ENCODE measurements at places on chromosomes 12 and 14.

DNA sequence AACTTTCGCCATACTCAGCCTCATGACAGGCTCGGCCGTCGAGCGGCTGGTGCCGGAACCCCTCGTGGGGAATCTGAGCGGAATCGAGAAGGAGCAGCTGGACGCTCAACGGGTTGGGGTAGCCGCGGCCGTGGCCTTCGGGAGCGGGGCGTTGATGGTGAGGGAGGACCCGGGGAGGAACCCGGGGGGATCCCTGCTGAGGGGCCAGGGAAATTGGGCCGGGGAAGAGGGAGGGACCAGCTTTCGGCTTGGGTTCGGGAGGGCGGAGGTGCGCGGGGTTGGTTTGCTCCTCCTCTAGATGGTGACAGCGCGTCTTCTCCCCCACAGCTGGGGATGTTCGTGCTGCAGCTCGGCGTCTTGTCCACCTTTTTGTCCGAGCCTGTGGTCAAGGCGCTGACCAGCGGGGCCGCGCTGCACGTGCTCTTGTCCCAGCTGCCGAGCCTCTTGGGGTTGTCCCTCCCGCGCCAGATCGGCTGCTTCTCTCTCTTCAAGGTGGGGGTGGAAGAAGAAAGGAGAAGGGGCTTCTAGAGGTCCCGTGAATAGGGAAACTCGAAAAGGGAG lies 9.8 kb downstream of the ARHGEF25 start:
- no peak for DNase-seq

DNA sequence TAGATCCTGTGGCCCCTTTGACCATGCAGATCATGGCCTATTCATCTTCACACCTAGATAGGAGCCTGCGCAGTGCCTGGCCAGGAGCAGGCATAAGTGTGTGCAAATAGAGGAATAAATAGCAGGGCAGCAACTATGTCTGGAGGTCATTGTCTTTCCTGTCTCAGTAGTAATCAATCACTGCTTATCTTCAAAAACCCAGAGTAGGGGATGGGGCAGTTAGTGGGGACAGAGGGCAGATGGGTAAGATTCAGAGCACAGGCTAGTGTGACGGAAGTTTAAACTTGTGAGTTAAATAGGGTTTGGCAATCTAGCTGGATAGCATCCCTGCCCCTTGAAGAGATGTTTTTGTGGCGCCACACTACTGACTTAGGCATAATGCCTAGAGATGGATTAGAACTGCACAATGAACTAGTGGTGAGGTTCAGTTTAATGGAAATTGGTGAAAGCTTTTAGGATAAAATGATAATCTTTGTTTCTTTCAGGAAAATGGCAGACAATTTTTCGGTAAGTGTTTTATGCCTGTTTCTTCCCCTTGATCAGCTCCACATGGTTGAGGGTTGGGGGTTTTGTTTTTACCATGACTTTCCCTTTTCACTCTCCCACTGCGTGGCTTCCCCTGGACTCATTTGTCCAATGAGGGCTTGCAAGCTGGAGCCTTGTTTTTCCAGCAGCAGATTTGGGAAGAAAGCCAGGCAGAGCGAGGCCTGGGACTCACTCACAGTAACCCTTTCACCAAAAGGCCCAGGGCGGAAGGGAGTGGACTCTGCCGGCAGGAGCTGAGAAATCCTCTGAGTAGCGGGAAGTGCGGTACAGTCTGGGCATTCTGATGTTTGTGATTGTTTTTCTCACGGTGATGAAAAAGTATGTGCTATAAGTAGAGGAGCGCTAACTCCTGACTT lies 8.1 kb downstream of the LGALS3 start:
- peak; percentile 56 for DNase-seq

GRCh38 chr14:42872786-42873185 lies 1266.1 kb downstream of the LRFN5 start:
- DNase-seq, result no peak

DNA sequence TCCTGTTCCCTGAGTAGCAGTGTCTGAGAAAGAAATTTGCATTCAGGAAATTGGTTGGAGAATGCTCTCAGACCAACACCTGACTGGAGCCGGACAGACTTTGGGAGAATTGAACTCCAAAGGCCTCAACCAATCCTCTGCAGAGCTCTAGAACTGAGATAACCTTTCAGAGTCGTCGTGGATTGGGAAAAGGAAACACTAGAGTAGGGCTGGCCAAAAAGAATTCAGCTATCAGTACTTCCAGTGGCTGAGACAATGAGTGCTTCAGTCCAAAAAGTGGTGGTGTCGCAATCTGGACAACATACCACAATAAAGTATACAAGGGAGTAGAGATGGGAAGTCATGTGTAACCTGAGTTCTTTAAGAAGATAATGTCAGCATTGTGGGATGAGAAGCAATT lies 377.1 kb downstream of the SLC16A7 start:
- peak; percentile 65 for DNase-seq

- DNase-seq, result no peak
These were observed 136.7 kb downstream of the PDE3A start for GRCh38 chr12:20505056-20505455.
